Hematopoietic multipotent progenitor cell (in vitro differentiated cells): ENCODE measurements at places on chromosomes 16 and 17.

- DNase-seq = no peak
Observed at GRCh38 chr17:37519251-37519985, 29.7 kb downstream of the DUSP14 start.

DNA sequence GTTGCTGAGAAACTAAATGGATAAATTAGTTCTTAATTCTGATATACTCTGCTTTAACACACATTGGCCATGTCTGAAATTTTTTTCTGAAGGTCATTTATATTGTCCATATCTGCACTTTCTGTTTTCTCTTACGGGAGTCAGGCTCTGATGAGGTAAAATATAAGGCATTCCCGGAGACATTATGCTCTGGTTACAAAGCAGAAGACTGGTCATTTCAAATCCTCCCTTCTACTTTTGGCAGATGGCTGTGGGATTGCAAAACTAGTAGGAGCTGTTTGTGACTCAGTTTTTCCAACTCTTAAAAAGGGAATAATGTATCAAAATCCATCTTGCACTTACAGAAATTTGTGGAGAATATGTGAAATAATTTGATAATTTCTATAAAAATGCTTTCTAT lies 92.2 kb upstream of the CPHXL start:
- no peak for DNase-seq

DNA sequence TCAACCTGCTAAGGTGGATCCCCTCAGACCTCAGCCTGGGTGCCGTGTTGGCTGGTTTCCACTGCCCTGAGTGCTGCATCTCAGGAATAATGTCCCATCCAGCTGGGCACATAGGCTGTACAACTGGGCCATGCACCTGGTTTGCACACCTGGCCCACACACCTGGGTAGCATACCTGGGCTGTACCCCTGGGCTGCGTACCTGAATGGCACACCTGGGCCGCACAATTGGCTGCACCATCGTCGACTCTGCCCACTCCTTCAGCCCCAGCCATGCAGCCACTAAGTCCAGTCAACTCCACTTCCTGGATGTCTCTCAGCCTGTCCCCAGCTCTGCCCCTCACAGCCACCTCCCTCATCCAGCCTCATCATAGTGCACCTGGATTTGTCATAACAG lies 7.9 kb downstream of the SLC5A10 start:
- DNase-seq = no peak

DNA sequence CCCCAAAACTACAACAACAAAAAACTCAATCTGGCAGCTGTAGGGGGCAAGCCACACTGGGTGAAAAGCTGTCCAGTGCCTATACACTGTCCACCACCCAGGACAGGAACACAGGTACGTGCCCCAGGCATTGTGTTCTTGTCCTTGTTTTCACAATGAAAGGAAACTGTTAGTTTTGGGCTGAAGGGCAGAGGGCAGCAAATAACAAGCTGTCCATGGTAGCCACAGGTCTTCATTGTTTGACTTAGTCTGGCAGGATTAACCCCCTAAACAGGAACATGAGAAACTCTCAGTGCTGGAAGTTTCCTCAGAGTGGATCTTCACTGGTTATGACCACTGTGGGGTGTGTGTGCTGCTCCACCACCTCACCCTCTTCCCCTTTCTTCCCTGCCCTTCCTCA lies 224.6 kb upstream of the N4BP1 start:
- DNase-seq = no peak

GRCh38 chr16:83561876-83562275 lies 245.9 kb upstream of the HSBP1 start:
- no peak for DNase-seq

DNA sequence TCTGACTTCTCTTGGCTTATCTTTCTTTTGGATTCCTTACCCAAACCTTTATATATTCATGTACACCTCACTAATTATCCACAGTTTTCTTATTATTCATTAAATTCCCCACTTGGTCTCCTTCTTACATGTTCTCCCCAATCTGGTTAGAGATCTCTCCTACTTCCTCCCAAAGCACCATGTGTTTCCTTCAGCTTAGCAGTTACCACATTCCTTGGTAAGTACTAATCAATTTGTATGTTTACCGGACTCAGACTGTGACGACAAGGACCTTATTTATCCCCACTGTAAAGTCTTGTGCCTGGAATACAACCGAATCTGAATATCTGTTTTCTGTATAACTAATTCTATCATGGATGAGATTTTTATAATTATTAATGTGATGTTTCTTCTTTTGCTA lies 389.5 kb downstream of the KCNJ2 start:
- DNase-seq = peak; percentile 45

- no peak for DNase-seq
Observed at GRCh38 chr16:10827691-10828341, 9.2 kb upstream of the TVP23A start.

DNA sequence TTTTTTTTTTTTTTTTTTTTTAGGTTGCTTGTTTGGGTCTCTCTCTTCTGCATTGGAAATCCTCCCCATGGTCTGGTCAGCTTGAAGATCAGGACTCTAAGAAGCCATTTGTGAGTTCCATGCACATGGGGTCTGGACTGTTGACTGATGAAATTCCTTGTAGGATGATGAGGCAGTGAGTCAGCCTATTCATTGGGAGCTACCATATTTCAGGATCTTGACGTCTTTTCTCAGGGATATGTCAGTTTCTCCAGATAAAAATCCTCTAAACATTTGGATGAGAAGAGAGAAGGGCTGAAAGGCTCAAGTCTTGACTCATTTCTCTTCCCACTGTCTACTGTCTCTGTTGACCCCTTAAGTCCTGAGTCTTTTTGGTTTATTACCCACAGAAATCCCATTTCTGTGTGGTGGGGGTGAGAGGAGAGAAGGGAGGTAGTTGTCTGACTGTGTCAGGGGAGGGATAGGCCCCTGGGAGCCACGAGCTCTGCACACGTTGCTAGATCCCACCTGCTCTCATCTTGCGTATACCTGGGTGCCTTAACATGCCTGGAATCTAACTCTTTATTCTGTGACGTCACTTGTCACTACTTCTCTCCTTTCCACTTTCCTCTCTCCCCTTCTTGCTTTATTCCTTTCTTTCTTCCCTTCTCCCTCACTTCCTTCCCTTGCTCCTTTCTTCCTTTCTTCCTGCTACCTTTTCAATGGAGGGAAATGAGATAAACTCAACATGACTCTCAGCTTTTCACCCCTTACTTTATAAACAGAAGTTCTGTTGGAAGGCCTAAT lies 333.1 kb upstream of the XYLT1 start:
- no peak for DNase-seq

GRCh38 chr17:77399319-77399957 lies 258.7 kb downstream of the SEC14L1 start:
- no peak for DNase-seq
